HuH-7.5 (cell line): ENCODE measurements at places on chromosomes 1 and 21.

DNA sequence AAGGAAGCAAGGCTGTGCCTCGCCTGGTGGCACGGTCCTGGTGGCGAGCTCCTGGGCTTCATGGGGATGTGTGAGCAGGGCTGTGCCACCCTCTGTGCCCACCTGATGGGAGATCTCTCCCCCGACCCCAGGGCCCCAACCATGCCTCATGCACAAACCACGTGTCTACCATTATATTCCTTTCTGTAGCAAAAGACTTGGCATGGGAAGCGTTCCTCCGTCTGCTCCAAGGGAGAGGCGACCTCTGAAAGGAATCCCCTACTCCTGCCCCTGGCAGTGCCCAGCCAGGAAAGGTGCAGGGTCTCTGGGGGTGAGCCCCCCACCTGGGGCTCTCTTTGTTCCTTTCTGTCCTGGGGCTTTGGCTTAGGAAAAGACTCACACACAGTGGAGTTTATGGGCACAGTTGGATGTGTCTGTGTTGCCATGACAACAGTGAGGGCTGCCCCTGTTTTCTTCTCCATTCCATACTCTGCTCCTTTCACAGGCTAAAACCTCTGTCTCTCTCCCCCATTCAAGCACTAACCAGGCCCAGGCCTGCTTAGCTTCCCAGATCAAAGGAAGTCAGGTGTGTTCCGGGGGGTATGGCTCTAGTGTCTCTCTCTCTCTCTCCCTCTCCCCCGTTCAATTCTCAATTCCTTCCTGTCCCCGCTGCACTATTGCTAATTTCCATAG is 21.4 kb upstream of the LRRN2 start:
- no peak for DNase-seq

- DNase-seq: no peak
These were observed 66.1 kb upstream of the RPL11 start for GRCh38 chr1:23625459-23625858.

GRCh38 chr1:17576519-17576853 is 37.0 kb downstream of the ARHGEF10L start:
- no peak for DNase-seq

- DNase-seq: no peak
These were observed 23.9 kb upstream of the PTAFR start for GRCh38 chr1:28200234-28200873.

- DNase-seq: no peak
These were observed 142.2 kb upstream of the CACNA1E start for GRCh38 chr1:181341026-181341632.

DNA sequence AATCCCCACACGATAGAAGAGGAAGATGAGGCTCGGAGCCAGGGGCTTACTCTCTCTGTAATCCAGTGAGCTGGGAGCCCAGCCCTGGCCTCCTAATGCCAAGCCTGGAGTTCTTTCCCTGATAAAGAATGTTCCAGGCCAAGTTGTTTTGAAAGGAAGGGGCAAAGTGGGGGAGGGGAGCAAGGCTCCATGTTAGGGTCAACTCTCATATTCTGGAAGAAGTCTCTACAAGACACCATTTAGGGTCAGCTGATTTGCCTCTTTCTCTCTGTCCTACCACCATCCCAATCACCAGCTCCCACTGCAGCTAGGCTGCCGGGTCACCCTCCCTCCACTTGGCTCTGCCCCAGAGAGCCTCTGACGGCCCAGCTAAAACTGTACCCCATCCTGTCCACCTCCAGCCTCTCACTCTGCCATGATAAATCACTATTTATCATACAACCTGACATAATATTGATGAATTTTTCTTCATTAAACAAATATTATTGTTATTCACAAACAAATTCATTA is 95.0 kb downstream of the GLIS1 start:
- DNase-seq: no peak

DNA sequence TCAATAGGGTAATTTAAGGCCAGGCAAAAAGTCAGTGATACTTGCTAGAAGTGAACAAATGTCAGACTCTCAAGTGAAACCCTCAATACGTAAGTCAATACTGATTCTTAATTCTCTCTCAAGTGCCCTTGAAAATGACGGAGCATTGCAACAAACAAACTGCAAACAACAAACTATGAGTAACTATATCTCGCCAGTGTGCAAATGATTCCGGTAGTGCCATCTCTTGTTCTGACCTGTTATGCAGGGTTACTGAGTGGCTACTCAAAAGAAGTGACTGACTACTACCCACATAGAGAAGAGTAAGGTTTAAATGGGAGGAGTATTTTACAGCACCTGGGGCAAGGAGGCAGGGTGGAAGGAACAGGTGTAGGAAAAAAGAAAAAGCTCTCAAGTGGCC is 1.6 kb downstream of the SLC19A2 start:
- peak; percentile 16 for DNase-seq

GRCh38 chr1:29934255-29934772 is 698.0 kb downstream of the PTPRU start:
- DNase-seq: no peak

DNA sequence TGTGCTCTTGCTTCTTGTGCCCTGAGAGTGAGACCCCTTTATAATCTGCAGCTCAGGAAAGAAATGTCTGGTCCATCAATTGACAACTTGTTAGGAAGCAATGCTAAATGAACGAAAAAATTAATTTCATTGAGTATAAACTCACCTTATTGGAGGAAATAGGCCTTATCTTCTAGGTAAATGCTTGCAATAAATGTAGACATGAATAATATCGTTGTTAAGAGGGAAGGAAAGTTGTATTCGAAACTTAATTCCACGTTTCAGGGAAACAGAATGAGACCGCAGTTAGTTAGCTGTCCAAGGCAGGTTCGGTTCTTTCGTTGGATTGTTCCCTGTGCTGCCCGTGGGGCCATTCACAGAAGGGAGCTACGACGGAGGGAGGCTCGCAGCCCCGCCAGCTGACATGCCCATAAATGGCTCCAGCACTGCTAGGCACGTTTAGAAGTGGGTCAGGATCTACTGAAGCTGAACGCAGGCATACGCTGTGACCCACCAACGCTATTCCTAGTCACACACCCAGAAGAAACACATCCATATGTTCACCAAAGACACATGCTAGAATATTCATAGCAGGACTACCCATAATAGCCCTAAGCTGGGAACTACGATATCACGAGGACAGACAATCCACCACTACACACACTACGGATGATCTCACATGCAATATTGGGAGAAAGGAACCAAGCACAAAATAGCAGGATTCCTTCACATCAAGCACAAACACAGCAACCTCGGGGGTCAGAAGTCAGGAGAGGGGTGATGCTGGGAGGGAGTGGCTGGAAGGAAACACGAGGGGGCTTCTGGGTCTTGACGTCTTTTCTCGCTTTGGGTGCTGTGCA is 56.2 kb upstream of the LBR start:
- DNase-seq: no peak

DNA sequence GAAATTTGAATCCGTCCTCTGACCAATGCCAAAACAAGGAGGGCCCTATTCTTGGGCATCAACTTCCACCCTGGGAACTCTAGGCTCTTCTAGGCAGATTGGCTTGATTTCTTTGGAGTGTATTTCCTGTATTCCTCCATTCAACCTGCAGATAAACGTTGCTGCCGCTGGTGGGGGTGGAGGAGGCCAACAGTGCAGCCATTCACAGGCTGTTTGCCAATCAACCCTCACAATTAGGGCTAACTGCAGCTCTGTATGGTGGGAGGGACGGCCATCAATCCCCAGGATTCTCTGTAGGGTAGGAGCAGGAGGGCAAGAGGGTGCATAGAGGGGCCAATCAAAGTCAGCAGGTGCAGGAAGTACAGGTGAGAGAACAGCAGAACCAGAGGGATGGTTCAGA is 273.1 kb upstream of the PROX1 start:
- no peak for DNase-seq

DNA sequence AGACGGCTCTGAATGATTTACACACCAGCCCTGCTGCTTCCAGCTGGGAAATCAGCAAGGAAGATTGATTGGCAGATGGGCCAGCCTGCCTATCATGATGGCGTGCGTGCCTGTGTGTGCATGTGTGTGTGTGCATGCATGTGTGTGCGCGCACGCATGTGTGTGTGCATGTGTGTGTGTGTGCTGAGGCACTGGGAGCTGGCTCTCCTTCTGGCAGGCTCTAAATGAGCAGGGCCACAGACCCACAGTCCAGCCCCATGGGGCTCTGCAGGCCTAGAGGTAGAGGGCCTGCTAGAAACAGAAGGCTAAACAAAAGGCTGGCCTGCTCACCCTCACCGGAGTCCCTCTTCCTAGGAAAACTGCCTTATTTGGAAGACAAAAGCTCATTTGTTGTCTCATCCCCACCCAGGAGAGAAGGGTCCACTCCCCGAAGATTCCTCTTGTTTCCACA is 6.0 kb downstream of the KLHDC8A start:
- DNase-seq: no peak

DNA sequence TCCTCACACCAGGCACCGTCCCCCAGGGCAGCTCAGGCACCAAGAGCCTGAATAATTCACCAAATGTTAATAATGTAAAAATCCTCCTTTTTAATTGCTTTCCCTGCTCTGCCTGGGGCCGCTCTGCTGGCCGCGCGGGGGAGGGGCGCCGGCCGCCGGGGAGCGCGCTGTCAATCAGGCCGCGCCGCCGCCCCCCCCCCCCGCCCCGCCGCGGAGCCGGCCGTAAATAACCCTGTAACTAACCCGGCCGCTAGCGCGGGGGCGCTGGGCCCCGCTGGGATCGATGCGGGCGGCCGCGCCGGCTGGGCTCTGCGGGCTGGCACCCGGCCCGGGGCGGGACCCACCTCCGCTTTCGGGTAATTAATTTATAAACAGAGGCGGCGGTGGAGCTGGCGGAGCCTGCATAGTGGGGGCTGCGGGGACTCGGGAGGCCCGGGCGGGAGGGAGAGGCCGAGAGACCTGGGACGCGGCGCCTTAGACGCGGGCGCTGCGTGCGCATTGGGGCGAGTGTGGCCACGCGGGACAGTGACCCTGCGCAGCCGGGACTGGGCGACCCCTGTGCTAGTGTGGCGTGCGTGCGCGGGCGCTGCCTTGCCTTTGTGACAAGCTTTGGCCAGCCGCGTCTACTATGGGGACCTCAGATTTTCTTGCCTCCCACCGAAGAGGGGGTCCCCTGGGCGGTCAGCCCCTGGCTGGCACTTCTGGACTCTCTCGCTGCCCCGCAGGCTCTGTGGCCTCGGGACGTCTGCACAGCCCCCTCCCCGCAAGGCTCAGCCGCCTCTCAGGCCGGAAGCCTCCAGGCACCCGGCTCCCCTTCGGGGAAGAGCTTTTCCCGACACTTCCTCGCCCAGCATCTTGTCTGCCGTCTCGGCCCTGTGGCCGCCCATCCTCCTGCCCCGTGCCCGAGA is 16.6 kb downstream of the SAMD11 start:
- peak; percentile 86 for DNase-seq

DNA sequence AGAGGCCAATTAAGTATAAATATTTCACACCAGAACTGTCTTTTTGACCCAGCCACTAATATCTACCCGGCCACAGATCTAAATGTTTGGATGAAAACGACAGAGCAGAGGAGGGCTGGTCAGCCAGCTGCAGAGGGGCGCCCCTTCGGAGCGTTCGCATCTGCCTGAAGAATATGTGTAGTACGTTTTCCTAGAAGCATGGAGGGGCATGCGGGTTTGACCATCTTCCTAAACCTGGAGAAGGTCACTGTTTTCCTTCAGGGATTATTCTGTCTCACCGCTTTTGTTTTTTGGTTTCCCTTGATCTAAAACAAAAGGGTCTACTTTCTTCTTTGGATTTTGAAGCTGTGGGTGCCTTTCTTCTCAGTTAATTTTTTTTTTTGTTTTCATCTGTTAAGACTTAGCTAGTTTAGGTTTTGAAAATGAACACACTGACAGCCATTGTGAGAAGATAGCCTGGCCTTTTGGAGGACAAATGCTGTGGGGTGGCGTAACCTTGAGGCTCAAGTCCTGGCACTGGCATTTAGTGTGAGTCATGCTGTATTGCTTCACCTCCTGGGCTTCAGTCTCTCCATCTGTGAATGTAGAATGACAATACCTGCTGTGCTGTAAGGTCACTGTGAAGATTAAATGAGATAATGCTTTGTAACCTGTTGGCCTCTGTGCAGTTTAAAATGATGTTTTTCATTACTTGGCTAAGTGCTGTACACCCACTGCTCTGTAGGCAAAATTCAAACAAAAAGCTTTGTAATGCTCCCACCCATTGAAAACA is 74.1 kb upstream of the IRF2BP2 start:
- peak; percentile 66 for DNase-seq

- DNase-seq: no peak
These were observed 25.7 kb downstream of the MAPKAPK2 start for GRCh38 chr1:206710460-206710823.

- no peak for DNase-seq
These were observed 24.1 kb upstream of the LCE5A start for GRCh38 chr1:152486400-152487006.

DNA sequence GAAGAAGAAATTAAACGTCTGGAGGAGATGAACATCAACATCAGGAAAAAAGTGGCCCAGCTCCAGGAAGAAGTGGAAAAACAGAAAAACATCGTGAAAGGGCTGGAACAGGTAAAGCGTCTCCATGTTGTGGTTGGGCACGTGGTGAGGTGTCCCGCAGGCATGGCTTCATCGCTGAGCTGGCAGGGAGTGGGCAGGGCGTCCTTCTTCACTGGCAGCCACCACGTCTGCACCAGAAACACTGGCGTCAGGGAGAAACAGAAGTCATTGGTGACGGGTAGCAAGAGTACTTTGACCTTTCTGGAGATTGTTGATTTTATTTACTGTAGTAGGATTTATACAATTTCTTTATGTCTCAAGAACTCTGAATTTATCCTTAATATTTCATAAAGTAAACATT is 59.0 kb upstream of the DIP2A start:
- DNase-seq: no peak

- DNase-seq: no peak
These were observed 182.9 kb downstream of the BACH1 start for GRCh38 chr21:29481641-29482040.

- peak; percentile 92 for DNase-seq
These were observed 28.8 kb downstream of the MEF2D start for GRCh38 chr1:156471496-156472490.

- no peak for DNase-seq
These were observed 1246.3 kb downstream of the NCAM2 start for GRCh38 chr21:22244516-22244915.

DNA sequence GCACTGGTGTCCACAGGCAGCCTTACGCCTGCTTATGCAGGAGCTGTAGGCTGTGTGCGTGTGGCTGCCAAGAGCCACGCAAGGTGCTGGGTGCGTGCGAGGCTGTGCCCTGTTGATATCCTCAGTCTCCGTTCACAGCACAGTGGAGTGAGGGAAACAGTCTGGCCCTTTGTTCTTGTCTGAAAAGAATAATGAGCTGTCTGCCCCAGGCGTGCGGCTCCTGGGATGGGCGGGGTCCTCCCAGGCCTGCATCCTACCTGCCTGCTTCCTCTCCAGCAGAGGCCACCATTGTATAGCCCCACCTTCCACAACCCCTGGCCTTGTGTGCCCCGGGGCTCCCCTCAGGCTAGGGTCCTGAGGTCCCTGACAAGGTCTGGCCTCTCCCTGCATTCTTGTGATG is 47.0 kb upstream of the KDM4A start:
- no peak for DNase-seq

DNA sequence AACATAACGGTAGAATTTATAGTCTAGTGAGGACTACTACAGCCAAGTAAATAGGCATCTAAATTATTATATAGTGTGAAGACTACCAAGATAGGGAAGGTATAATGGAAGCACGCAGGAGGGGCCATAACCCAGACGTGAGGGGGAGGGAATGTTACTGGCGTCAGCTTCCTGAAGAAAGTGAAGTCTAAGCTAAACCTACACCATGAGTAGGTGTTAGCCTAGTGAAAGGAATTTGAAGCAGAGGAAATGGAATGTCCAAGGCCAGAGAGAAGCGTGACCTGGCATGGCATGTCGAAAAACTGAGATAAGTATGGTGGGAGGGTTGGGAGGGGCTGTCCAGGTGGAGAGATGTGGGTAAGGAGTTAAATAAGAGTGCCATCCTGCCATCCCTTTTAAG is 140.5 kb downstream of the SLC44A5 start:
- no peak for DNase-seq
